ENCODE measurements at places on chromosomes 11 and 22. TPM values are rescaled to one million over a fixed set of nuclear protein-coding genes. Genes with fewer than 3 reads are reported as not detected.

Gene JHY
- total RNA-seq, result 7.7 TPM

Gene SLC37A2
- total RNA-seq, result 3.6 TPM

Gene UPK2
- total RNA-seq, result not detected

Gene VSIG2
- 33.1 TPM for total RNA-seq

Gene CCDC88B
- 4.0 TPM for total RNA-seq

Gene KDM4D
- 0.89 TPM for total RNA-seq

Gene OR8K3
- total RNA-seq, result not detected

Gene OR8G1
- total RNA-seq, result not detected

Gene FGF19
- not detected for total RNA-seq

Gene PRG2
- 0.22 TPM for total RNA-seq

Gene APOL4
- 16.1 TPM for total RNA-seq

Gene SYT12
- 0.44 TPM for total RNA-seq

Gene HIRA
- 93.0 TPM for total RNA-seq

Gene GGTLC3
- total RNA-seq, result not detected

Gene DUSP8
- total RNA-seq, result 1.3 TPM

All from thyroid gland (tissue), 4 donors.